ENCODE measurements at places on chromosomes 2 and 18.

DNA sequence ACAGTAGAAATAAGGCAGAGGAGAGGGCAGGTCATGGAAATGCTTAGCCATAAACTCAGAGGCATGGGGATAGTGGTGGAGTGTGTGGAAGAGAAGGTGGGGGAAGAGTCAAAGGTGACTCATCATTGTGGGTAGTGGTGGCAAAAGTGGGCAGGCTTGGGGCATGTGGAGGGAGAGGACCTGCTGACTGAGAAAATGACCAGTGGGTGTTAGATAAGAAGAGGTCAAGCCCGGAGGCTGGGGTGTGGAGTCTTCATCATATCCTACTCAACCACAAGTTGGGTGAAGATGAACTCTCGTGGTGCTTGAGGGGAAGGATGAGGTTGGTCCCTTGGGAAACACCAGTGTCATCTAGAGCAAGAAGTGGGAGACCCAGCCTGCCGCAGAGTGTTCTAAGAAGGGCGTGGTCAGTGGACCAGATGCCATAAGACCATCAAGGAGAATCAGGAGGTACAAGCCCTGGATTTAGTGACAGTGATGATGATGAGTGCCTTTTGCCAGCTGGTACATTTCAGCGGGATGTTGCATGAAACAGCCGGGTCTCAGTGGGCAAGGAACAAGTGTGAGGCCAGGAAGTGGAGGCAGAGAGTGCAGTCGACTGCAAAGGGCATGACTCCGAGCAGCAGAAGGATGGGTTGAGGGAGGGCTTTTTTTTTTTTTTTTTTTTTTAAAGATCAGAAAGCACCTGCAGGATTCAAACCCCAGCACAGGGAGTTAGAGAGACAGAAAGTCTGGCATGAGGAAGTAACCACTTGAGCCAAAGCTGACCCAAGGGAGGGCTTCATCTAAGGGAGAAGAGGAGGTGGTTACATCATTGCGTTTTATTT is 122.6 kb upstream of the SPRED2 start:
- no peak for DNase-seq

- no peak for DNase-seq
Measured at GRCh38 chr2:182824767-182825158, 41.7 kb downstream of the FRZB start.

GRCh38 chr2:121502246-121502645 is 28.4 kb upstream of the RNU4ATAC start:
- no peak for DNase-seq

DNA sequence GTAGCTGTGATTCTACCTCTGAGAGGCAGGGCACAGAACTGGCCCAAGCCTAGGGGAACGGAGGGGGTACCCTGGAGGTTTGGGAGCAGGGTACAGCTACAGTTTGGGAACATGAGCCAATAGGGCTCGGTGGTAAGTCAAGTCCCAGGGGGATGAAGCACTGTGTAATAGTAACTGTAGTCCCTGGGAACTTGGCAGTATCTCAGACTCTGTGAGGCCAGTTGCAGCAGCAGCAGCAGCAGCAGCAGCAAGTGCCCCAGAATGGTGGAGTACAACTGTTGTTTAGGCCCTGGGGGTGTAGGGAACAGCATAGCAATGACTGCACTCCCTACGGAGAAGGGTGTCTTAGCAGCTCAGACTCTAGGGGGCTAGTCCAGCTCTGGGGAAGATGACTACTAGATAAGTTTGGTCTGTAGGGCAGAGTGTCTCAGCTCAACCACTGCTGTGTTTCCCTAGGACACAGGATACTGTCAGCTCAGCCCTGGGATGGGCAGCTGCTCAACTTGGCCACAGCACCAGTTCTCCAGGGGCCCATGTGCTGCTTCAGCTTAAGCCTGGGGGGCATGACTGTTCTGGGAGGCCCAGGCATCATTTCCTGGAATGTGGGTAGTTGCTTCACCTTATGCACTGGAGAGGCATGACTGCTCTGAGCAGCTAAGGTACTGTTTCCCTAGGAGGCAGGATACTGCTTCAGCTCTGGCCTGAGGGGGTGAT is 20.5 kb downstream of the CARF start:
- no peak for DNase-seq

DNA sequence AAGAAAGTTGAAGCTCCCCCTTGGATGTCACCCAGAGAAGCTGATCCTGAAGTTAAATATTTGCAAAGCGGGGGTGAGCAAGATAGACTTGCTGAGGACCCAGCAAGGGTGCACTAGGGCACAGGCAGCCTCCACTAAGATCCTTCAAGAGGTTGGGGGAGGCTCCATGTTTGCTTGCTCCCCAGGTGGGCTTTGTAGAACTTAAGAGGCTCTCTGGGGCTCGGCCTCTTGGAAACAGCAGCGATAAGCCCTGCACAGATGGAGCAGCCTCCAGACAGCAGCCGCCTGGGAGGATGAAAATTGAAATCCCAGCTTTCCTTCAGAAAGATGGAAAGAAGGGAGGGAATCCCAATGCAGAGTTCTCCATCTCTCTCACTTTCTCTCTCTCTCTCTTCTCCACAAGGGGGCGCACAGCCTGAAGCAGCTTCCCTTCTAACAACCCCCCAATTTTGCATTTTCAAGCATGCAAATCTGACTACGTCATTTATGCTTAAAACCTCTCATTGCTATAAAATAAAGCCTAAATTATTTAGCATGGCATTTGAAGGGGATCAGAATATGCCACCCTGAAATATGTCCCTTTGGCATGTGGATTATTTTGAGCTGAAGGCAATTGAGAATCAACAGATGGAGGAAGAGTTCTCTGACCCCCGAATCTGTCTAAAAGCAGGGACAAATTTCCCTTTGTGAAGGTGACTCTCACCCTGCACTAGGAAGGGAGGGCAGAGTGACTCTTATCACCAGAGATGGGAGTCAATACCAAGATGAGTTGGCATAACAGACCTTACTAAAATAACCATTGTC is 185.7 kb upstream of the KLHL29 start:
- DNase-seq = no peak

DNA sequence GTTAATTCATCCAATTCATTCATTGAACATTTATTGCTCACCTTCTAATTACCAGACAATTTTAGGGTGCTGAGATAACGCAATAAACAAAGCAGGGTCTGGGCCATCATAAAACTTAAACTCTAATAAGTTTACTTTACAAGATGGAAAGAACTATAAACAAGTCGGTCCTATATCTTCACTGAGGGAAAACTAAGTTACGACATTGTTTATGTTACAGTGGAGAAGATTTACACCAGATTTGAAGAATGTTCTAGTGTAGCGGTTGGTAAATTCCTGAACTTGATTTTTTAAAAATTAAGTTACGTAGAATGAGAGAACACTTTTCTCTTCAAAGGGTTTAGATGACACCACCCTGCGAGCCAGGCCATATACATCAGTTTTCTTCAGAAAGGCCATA is 20.7 kb upstream of the FRZB start:
- no peak for DNase-seq

DNA sequence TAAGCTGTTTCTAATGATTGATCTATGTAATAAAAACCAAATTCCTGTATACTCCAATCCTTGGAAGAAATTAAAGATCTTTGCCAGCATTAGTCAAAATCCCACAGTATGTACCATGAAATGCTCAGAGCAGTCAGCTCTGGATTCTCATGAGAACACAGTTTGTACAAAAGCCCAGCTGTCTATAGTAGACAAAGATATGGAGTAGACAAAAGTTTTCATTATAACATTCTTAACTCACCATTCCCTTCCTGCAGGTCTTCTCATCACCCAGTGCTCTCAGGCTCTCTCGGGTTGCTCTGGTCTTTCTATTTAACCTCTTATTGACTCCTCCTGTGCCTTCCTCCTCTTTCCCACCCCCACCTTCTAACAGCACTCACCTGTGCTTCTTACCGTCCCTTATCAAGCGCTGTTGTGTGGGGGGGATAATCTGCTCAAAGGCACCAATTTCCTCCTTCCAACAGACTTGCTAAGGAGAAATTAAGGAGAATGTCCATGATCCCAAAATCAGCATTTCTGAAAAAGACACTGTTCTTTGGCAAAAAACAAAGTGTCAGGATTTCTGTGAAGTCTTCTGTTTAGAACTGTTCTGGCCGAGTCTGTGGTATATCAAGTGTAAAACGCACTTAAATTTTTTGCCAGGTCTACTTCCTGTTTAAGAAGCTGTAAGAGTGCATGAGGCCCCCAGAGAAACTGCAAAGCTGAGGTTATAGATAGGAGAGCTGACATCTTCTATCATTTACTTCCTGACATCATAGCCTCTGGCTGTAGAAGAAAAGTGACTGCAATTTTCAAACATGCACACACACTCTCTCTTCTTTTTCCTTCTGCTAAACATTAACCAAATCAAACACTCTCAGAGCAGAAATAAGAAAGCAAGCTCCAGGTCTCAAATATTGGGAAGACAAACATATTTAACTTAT is 144.1 kb downstream of the EVA1A start:
- no peak for DNase-seq

- no peak for DNase-seq
Measured at GRCh38 chr18:78271790-78272189, 707.8 kb upstream of the SALL3 start.

- DNase-seq = no peak
Measured at GRCh38 chr2:95203911-95204310, 3.4 kb upstream of the ZNF892 start.

DNA sequence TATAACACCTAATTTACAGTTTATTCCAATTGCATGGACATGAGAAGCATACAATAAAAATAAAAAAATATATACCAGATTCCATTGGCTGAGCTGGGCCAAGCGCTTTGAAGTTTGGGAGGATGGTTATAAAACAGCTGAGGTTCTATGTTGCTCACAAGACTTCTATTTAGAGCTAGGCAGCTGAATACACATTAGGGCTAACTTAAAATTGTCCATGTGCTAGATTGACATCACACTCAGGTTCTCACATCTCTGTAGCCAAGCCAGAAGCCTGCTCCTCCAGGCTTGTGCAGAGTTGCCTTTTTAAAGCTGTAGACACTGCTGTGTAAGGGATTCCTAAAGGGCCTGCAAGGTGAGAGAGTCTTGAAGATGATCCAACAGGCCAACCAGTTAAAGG is 871.1 kb upstream of the FANCL start:
- DNase-seq = no peak

DNA sequence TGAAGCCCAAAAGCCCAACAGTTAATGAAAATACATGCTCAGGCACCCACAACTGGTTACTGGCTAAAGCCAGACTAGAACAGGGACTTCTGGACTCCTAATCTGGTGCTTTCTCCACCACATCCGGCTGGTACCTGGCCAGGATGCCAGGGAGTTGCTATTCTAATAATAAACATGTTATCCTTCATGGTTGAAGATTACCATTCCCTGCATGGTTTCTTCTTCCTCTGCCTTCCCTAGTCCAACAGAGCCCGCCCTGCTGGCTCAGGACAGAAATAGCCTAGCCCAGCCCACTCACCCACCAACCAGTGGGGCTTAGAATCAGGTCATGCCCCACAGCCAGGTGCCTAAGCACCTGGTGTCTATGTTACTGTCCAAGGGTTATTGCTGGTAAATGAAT is 184.2 kb downstream of the TMEM247 start:
- DNase-seq = no peak

- DNase-seq = no peak
Measured at GRCh38 chr18:14026199-14026598, 106.0 kb downstream of the ZNF519 start.

- no peak for DNase-seq
Measured at GRCh38 chr2:157196956-157197355, 60.5 kb upstream of the GALNT5 start.

- no peak for DNase-seq
Measured at GRCh38 chr2:106759966-106760365, 126.0 kb downstream of the ST6GAL2 start.

GRCh38 chr2:88179228-88179679 is 9.1 kb downstream of the THNSL2 start:
- no peak for DNase-seq

DNA sequence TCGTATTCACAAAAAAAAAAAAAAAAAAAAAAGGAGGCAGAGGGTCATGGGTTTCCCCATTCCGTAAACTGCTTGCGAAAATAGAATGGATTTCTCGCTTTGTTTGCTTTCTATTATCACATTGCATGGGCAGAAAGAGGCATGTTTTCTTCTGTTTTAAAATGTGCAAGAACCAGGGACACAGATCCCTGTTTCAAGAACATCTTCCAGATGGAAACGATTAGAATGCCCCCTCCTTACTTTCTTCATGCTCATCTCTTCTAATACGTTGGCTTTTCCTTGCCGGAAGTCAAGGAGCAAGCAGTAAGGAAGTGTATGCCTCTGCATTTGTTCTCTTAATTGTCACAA is 51.0 kb upstream of the ZNF516 start:
- no peak for DNase-seq

DNA sequence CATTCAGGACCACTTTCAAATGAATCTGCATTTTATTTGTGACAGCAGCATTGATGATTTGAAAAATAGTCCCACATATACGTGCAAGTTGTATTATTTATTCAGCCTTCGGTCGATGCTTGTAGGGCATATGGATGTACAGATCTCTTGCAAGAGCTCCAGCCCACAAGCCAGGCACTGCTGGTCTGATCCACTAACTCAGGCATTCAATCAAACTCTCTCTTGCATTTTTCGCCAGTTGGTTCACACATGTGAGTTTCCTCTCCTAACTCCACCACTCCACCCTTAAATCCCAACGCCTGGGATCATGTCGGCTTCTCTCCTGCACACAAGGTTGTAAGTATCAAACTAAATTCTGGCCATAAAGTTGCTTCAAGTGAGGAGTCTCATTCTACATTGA is 318.7 kb downstream of the CYP26B1 start:
- DNase-seq = no peak

- peak; percentile 51 for DNase-seq
Measured at GRCh38 chr2:162013514-162014475, 60.2 kb downstream of the DPP4 start.

GRCh38 chr2:237319086-237319820 is 94.7 kb downstream of the COL6A3 start:
- DNase-seq = no peak

- DNase-seq = no peak
Measured at GRCh38 chr2:237824085-237824484, 25.5 kb downstream of the RBM44 start.

DNA sequence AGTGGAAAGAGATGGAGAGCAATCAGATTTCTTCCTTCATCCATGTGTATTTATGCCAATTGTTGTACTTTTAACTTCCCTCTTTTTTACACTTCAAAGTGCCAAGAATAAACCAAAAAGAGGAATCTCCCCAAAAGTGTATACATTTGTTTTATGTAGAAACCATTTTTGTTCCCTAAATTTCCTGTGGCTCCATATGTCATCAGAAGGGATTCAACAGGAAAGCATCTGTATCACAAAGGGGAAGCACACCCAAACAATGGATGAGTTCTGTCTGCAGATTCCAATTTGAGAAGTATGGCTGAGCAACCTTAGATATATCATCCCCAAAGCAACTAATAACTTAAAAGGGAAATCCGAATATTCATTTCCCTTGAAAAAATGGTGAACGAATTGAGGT is 275.0 kb downstream of the MREG start:
- DNase-seq = no peak
